ENCODE measurements at places on chromosomes 6 and 20. TPM values are rescaled to one million over a fixed set of nuclear protein-coding genes. Genes with fewer than 3 reads are reported as not detected.

GRCh38 chr6:38161754-38162492 lies 342.4 kb downstream of the ZFAND3 start:
- no peak for DNase-seq

PRSS35 gene
- total RNA-seq: 1.1 TPM

DNA sequence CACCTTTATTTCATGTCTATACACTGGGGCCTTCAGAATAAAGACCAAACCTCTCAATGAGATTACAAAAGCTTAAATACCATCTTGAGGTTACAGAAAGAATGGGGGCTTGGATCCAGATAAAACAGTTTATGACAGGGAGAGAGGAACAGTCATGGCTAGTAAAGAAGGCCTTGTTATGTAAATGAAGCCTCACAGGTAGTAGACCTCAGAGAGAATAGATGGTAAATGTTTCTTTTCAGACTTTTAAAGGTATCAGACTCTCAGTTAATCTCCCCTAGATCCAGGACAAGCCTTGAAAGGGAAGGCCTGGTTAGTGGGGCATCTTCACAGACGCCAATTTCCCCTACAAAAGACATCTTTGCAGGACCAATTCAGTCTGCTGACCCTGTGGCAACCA lies 1325.6 kb downstream of the HACE1 start:
- no peak for DNase-seq

AURKA gene
- 132 TPM for total RNA-seq

- DNase-seq: no peak
Measured at GRCh38 chr6:139702706-139703105, 328.3 kb upstream of the CITED2 start.

BFSP1 gene
- total RNA-seq: 8.0 TPM

PLCB4 gene
- total RNA-seq: 4.0 TPM

DNA sequence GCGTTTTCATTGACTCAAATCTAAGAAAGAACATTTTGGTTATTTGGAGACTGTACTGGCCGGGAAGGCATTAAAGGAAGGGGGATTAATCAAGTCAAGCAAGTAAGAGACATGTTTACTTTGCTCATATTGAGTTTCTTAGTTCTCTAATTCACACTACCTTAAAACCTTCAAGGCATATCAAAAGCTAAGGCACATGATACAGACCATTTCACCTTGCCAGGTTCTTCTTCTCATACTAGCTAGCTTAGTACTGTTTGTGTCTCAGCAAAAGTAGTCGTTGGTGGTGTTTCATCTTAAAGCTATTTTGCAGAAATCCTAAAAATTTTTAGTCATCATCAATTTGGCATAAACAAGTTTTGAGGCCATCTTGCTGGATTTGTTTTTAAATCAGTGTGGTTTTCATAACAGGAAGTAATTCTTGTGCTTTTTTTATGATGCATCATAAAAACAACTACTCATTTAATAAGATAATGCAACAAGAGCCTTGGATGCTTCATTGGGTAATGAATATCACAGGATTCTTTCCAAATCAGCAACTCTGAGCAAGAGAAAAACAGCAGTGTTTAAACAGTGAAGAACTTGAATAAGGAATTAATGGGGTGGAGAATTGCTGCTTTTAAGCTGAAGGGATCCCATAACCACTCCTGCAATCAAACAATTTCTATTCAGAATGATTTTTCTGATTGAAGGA lies 425.3 kb downstream of the EPM2A start:
- DNase-seq: no peak

GRCh38 chr20:4025125-4025524 lies 9.8 kb upstream of the RNF24 start:
- no peak for DNase-seq

CARMIL1 gene
- 22.2 TPM for total RNA-seq

GRCh38 chr6:157087974-157088373 lies 235.3 kb downstream of the TMEM242 start:
- DNase-seq: no peak

GCNT2 gene
- 27.3 TPM for total RNA-seq

GRCh38 chr20:49785149-49785851 lies 27.3 kb upstream of the SLC9A8 start:
- no peak for DNase-seq

DNA sequence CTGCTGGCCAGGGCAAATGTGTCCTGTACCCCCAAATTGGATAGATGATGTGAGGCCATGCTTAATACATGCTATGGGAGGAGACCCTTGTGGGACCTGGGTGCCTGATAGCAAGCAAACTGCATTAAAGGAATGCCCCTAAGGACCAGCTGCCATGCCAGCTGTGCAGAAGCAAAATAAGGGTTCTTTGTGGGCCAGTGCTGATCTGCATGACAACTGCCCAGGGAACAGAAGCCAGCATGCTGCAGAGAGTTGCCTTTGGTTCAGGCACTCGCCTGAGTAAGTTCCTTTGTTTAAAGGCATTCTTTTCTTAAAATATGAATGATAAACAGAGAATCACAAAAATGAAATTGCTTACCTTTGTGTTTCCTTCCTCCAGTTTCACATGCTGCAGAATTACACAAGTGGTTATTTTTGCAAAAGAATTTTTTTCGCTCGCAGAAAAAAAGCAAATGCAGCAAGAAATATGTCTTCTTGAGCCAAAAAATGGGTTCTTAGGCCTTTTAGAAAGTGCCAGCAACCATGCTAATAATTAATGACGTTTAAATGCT lies 6.9 kb upstream of the SYNDIG1 start:
- no peak for DNase-seq

- no peak for DNase-seq
Measured at GRCh38 chr6:150720774-150721233, 121.1 kb downstream of the PLEKHG1 start.

DNA sequence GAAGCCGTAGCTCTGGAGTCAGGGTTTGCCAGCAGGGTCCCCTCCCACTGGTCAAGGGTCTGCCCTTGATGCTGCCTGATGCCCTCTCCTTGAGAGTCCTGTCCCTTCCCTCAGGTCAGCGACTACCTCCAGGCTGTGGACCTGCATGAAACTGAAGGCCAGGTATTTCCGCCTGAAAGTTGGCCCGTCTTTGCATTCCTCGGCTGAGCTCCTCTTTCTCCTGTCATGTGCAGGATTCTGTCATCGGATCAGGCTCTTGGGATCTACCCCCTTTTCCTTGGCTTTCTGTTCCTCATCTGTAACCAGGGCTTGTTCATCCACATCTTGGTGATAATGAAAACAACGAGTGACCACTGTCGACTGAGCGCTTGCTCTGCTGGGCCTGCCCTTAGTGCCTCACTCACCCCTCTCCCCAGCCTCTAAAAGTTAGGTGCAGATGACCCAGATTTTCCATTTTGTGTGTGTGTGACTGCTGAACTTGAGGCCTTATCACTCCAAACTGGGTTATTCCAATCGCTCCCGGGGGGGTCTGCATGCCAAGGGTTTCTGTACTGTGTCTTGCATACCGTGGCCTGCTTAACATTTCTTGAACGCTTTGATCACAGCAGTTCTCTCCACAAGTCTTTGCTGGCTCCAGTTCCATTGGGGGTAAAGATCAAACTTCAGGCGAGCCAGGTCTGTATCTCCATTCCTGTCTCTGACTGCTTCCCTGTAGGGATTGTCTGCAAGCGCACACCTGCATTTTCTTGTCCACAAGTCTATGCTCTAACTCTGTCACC lies 81.6 kb downstream of the DTD1 start:
- no peak for DNase-seq

DNA sequence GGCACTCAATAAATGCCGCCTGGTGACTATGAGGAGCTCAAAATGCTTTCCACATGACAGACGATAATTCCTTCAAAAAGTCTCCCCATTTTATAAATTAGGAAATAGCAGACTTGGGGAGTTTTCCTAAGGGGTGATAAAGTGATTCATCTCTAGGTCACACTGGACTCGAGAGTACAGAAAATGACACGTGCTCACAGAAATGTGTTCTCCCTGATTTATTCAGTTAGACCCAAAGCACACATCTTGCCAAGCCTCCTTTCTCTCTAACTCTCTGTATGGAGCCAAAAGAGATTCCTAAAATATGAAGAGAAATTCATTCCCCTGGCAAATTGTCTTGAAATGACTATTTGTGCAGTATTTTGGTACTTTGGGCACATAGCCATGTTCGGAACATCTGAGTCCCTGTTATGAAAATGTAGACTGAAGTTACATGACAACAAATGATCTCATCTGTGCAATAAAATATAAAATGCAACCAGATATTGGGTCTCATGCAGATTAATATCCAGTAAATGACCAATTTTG lies 381.1 kb downstream of the TFAP2B start:
- DNase-seq: no peak

TCF21 gene
- not detected for total RNA-seq

GRCh38 chr6:119201480-119201879 lies 123.0 kb upstream of the FAM184A start:
- no peak for DNase-seq
